CMK (cell line): ENCODE measurements at places on chromosomes 16 and 17.

- no peak for DNase-seq
These were observed 64.3 kb downstream of the CNGB1 start for GRCh38 chr16:57906382-57907316.

GRCh38 chr17:10683853-10684252, 13.5 kb downstream of the SCO1 start:
- no peak for DNase-seq

DNA sequence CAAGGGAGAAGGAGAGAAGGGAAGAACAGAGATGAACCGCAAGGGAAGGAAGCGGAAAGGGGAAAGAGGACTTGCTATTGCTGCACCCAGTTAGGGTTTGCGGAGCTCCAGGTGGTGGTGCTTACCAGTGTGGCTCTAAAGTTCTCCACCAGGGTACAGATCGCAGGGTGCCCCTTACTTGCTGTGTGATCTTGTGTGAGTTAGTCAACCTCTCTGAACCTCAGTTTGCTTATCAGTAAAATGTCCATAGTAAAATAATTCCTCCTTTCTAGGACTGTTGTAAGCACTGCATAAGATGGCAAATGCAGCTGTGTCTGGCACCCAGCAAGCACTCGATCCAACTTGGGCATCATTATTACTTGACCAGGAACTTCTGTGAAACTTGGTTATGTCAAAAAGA, 230.7 kb upstream of the CDH5 start:
- no peak for DNase-seq

GRCh38 chr16:17138801-17139200, 332.0 kb downstream of the XYLT1 start:
- no peak for DNase-seq

GRCh38 chr16:30802936-30803335, 15.9 kb upstream of the ZNF629 start:
- DNase-seq = no peak

DNA sequence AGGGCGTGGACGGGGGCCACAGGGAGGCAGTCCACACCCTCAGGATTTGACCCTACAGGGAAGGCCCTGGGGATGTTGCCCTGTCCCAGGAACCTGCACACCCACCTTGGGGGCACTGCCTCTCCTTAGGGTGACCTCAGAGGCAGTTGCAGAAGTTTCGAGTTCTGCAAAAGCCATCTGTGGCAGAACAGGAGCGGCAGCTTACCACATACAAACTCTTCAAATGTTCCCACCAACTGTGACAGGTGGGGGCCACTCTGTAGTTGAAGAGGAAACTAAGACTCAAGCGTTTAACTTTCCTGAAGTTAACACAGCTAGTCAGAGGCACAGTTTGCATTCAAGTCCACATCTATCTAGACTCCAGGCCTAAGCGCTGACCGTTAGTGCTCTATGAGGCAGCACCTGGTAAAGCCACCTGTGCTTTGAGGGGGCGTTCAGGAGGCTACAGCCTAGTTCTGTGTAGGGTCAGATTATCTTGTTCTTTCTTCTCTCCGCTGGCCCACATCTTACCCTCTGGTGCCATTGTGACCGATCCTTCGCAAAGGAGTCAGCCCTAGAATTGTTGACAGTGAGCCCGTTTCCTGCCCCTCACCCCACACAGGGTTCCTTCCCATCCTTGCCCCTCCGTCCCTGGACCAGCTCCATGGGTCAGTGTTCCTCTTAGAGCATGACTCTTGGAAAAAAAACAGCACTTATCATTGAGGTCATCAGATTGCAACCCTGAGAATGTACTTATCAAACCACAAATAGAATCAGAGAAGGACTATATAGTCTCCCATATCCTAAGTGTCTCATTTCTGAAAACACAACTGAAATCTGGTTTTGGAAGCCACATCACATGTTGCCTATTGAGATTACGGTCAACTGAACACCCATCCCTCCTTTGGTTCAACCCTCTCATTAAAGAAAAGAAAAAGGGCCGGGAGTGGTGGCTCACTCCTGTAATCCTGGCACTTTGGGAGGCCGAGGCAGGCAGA, 45.4 kb downstream of the CDH1 start:
- no peak for DNase-seq
